A549 treated with CORT108297 at 1 μM for 4 hours (cell line): ENCODE measurements at places on chromosomes 7 and 10. TPM values are rescaled to one million over a fixed set of nuclear protein-coding genes. Genes with fewer than 3 reads are reported as not detected.

BLNK gene
- not detected in 5 replicates for total RNA-seq

TEX47 gene
- not detected in 5 replicates for total RNA-seq

LAMB1 gene
- total RNA-seq, result 118 to 147 TPM (median 123 TPM) in 5 replicates

MEIG1 gene
- total RNA-seq, result 0.57 to 1.3 TPM (median 0.92 TPM) in 5 replicates

SPDYE11 gene
- total RNA-seq, result not detected in 5 replicates

HOXA11 gene
- total RNA-seq, result 0.54 to 0.79 TPM (median 0.77 TPM) in 5 replicates

IKZF1 gene
- total RNA-seq, result not detected in 5 replicates

APBB1IP gene
- total RNA-seq, result 8.7 to 9.4 TPM (median 9.1 TPM) in 5 replicates

TACR2 gene
- total RNA-seq, result 0.10 to 0.33 TPM (median 0.19 TPM) in 4 of 5 replicates, not detected in the other
